ENCODE measurements at places on chromosomes 5 and 9. TPM values are rescaled to one million over a fixed set of nuclear protein-coding genes. Genes with fewer than 3 reads are reported as not detected.

Gene SSNA1
- 87.3 TPM for total RNA-seq

GRCh38 chr5:53013857-53014256 lies 24.7 kb downstream of the ITGA2 start:
- H3K4me3 ChIP-seq, result no peak overlapping the region
- DNase-seq, result no peak
- H3K36me3 ChIP-seq, result no peaks in the 10 kb centered on the region

GRCh38 chr5:180787711-180788431 lies 14.7 kb downstream of the MGAT1 start:
- no peak overlapping the region for H3K4me3 ChIP-seq
- DNase-seq, result no peak
- no peaks in the 10 kb centered on the region for H3K27me3 ChIP-seq

DNA sequence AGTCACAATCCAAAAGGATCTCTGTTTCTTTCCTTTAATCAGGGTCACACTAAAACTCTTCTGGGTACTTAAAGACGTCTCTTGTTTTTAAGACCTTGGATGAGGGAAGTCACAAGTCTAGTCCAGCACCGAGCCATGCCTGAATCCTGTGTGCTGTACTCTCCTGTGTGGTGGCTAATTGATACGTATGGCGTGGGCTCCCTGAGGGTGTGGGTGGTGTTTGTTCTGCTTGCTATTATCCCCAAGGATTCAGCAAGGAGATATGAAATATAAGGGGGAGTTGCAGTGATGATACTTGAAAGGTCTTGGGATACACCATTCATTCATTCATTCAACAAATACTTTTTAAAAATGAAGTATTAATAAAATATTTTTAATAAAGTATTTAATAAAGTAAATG lies 128.3 kb downstream of the ARHGEF28 start:
- H3K4me3 ChIP-seq, result no peak overlapping the region
- no peaks in the 10 kb centered on the region for H3K4me1 ChIP-seq
- no peak overlapping the region for H3K27ac ChIP-seq
- H3K27me3 ChIP-seq, result no peaks in the 10 kb centered on the region
- no peak for DNase-seq
- H3K36me3 ChIP-seq, result no peaks in the 10 kb centered on the region

- no peak overlapping the region for H3K4me3 ChIP-seq
- no peaks in the 10 kb centered on the region for H3K36me3 ChIP-seq
- H3K27ac ChIP-seq, result no peak overlapping the region
- no peaks in the 10 kb centered on the region for H3K4me1 ChIP-seq
Measured at GRCh38 chr5:65015767-65016166, 247.0 kb downstream of the CWC27 start.

Gene IFNA13
- not detected for total RNA-seq

Gene ERBIN
- total RNA-seq, result 33.2 TPM

GRCh38 chr9:89149726-89150125 lies 28.9 kb downstream of the SHC3 start:
- DNase-seq, result no peak
- no peak overlapping the region for H3K27ac ChIP-seq
- H3K36me3 ChIP-seq, result no peaks in the 10 kb centered on the region
- H3K4me3 ChIP-seq, result no peak overlapping the region
- H3K4me1 ChIP-seq, result peaks cover 5% of the 10 kb centered on the region

- no peak overlapping the region for H3K27ac ChIP-seq
- no peaks in the 10 kb centered on the region for H3K36me3 ChIP-seq
- DNase-seq, result no peak
- H3K4me3 ChIP-seq, result no peak overlapping the region
- H3K27me3 ChIP-seq, result no peaks in the 10 kb centered on the region
Measured at GRCh38 chr5:63011158-63011557, 432.5 kb downstream of the LRRC70 start.

DNA sequence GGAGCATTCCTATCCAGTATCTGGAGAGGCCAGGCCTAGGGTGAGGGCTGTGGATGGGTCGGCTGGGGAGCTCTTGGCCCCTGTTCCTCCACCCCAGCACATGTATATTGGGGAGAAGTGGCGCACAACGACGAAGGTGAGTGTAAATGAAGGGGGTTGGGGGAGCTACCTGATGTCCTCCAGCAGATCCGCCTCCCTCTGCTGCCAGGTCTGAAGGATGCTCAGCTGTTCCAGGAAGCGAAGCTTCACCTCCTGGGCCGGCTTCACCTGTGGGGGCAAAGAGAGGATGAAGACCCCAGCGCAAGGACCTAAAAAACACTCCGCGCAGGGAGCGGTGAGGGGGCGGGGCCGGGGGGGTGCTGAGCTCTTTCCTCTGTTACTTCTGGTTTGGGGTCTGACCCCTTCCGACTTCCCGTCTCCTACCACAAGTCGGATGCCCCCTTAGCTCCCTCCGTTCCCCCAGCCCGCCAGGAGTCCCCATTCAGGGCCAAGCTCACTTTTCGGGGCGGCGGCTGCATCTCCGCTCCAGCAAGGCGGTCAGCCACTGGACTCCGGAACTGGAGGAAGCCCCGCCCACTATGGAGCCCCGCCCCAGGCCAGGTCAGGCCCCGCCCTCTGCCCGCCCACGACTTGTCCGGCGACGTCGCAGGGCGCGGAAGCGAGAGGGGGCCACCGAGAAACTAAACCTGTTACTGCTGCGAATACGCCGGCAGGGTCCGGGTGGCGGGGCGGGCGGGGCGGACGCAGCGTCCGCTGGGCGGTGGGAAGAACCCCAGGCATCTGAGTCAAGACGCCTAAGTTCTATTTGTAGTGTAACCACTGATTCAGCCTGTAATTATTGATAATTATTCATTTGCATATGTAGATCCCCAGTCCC lies at the start of gene FCHSD1:
Gene FCHSD1, minus strand, starts transcription at position 568 of the 877 bp plus-strand sequence. Its CDS starts 50 bp downstream, at position 518.
- no peaks in the 10 kb centered on the region for H3K36me3 ChIP-seq
- no peak within 1 kb of the TSS for H3K27ac ChIP-seq
- H3K4me3 ChIP-seq, result peak within 1 kb of the TSS; percentile 66
- peaks cover 7% of the 10 kb centered on the region for H3K4me1 ChIP-seq

Gene KCNT1
- total RNA-seq, result 0.13 TPM

DNA sequence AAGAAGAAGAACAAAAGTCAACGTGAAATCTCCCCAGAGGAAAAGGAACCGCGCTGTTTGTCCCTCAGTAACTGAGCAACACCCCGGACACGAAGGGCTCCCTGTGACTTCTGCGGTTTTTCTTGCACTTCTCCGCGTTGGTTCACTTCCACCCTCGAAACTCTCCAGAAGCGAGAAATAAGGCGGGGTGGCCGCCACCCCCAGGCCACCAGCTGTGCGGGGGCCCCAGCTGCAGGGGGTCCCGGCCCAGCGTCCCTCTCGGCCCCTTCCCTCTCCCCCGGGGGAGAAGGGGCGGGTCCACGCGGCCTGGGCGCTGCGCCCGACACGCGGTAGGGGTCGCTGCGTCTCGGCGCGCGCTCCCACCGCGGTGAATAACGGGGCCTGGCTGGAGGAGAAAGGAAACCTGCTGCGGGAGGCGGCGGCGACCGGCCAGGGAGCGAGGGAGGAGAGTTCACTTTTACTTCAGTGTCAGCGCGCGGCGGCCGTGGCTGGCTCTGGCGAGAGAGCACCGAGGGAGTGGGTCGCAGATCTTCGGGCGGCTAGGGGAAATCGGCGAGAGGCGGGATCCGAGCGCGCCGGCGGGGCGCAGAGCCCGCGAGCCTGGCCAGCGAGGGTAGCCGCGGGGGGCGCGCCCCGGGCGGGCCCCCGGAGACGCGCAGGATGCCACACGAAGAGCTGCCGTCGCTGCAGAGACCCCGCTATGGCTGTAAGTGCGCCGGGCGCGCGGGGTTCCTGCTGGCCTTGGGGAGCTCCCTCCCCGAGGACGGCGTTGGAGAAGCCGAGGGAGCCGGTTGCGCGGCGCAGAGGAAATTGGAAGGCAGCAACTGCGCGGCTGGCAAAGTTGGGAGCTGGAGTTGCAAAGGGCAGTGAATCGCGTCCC lies at the start of gene IQGAP2:
Gene IQGAP2, plus strand, starts transcription at position 400 of the 880 bp plus-strand sequence. Its CDS starts 261 bp downstream, at position 661.
- DNase-seq, result no peak
- peak within 1 kb of the TSS; percentile 57 for H3K4me3 ChIP-seq
- peaks cover 6% of the 10 kb centered on the region for H3K4me1 ChIP-seq
- no peaks in the 10 kb centered on the region for H3K27me3 ChIP-seq
- H3K27ac ChIP-seq, result no peak within 1 kb of the TSS

GRCh38 chr9:27726244-27727081 lies 153.2 kb upstream of the C9orf72 start:
- H3K4me1 ChIP-seq, result no peaks in the 10 kb centered on the region
- H3K4me3 ChIP-seq, result no peak overlapping the region
- DNase-seq, result peak; percentile 76
- no peaks in the 10 kb centered on the region for H3K27me3 ChIP-seq
- no peak overlapping the region for H3K27ac ChIP-seq

GRCh38 chr5:160044967-160045366 lies 36.0 kb downstream of the TTC1 start:
- no peaks in the 10 kb centered on the region for H3K36me3 ChIP-seq
- peaks cover 18% of the 10 kb centered on the region for H3K4me1 ChIP-seq
- no peaks in the 10 kb centered on the region for H3K27me3 ChIP-seq
- H3K27ac ChIP-seq, result peak overlapping the region; percentile 61

DNA sequence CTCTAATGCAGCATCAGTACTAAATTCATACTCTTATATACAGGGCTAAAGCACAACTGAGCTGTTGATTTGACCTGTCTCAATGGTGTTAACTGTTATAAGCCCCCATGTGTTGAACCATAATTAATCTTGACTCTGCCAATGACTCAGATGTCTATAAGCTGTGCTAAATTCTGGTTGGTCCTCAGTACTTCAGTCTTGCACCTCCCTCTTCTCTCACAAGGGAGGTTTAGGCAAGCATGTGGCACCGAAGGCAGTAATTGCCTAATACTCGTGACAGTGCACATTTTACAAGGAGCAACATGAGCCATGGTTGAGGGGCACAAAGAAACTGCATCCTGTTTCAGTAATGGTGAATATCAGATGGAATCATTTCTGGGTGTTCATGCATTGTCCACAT lies 255.9 kb downstream of the TRPM3 start:
- H3K4me3 ChIP-seq, result no peak overlapping the region
- H3K36me3 ChIP-seq, result no peaks in the 10 kb centered on the region
- H3K27ac ChIP-seq, result no peak overlapping the region

DNA sequence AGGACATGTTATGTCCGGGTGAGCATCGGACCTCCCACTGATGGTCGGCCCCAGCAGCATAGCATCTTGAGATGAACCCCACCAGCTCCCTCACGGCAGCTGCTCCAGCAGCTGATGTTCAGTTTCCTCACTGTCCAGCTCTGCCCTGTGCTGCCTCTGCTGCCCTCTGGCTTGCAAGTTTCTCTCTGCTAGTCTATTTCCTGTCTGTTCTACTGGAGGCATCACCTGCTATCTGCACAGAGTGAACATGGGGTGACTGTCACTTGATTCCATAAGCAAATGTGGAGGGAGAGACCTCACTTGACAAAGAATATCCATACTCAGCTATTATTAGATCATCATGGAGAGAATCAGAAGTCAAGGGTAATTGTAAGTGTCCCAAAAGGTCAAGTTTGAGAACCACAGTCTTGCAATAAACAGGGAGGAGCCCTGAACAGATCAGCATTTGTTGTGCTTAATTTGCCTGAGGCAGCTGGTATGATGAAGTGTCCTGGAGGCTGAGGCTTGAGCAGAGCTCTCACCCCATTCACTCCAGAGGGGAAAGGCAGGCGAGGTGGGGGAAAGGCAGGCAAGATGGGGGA lies 702.8 kb downstream of the SEMA5A start:
- no peak overlapping the region for H3K4me3 ChIP-seq
- no peak for DNase-seq
- H3K27me3 ChIP-seq, result no peaks in the 10 kb centered on the region
- H3K27ac ChIP-seq, result no peak overlapping the region
- H3K36me3 ChIP-seq, result no peaks in the 10 kb centered on the region

Measured in H1 (cell line).